ENCODE measurements at places on chromosomes 1 and 21. TPM values are rescaled to one million over a fixed set of nuclear protein-coding genes. Genes with fewer than 3 reads are reported as not detected.

DCDC2B gene
- not detected for total RNA-seq

PTPN14 gene
- 20.7 TPM for total RNA-seq

ZFP69B gene
- 2.8 TPM for total RNA-seq

PGLYRP3 gene
- total RNA-seq, result not detected

FAM72A gene
- total RNA-seq, result 20.6 TPM

GCSAML gene
- 0.16 TPM for total RNA-seq

SLFNL1 gene
- total RNA-seq, result 0.20 TPM

PLA2G2F gene
- total RNA-seq, result not detected

CELA3A gene
- not detected for total RNA-seq

VHLL gene
- 0.30 TPM for total RNA-seq

GJB3 gene
- not detected for total RNA-seq

DDAH1 gene
- 0.05 TPM for total RNA-seq

SLC44A5 gene
- total RNA-seq, result not detected

UMODL1 gene
- total RNA-seq, result 0.09 TPM

LAD1 gene
- total RNA-seq, result not detected
